ENCODE measurements at places on chromosomes 4 and X.

- no peak for DNase-seq
Observed at GRCh38 chrX:133053861-133054598, 42.9 kb downstream of the USP26 start.

GRCh38 chr4:7526929-7527535, 92.3 kb upstream of the PSAPL1 start:
- DNase-seq, result no peak

GRCh38 chr4:39770471-39770870, 72.5 kb downstream of the UBE2K start:
- no peak for DNase-seq

- no peak for DNase-seq
Observed at GRCh38 chrX:41802958-41803357, 79.0 kb downstream of the GPR82 start.

GRCh38 chr4:95050980-95051701, 293.4 kb downstream of the BMPR1B start:
- no peak for DNase-seq

DNA sequence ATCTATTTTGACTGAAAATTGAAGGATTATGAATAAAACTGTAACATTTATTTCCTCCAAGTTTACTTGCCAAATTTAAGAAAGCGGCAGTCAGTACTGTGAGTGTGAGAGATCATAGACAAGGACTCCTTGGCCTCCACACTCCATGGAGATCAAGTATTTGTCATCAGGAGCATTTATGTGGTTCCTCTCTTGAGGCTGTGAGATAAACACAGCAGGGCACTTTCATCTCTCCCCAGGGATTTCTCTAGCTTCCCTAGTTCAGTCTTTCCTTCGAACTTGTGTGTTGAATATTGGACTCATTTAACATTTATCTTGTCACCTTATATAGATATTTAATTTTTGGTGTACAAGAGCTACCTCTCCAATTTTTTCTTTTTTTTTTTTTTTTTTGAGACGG, 40.8 kb downstream of the PDE5A start:
- no peak for DNase-seq

GRCh38 chr4:110415478-110415877, 60.5 kb upstream of the ENPEP start:
- DNase-seq, result no peak

DNA sequence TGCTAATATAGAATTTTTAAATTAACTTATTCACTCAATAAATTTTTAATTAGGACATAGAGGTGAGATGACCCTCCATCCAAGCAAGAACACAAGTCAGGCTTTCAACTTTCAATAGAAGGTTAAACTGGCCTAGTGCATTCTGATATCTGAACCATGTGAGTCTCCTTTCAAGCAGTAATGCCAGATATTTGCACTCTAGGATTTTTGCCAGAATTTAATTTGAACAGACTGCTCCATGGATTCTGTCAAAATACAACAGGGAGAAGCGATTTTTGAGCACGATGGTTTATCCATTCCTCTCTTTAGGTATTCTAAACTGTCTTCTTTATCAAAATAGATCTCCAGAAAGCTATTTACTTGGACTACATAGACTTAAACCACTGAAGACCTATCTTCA, 72.0 kb upstream of the DCLK2 start:
- no peak for DNase-seq

GRCh38 chr4:149214301-149214700, 601.3 kb downstream of the IQCM start:
- DNase-seq, result no peak

GRCh38 chrX:69072486-69073006, 92.7 kb downstream of the PJA1 start:
- no peak for DNase-seq

GRCh38 chrX:21717802-21718201, 40.1 kb downstream of the SMPX start:
- no peak for DNase-seq

DNA sequence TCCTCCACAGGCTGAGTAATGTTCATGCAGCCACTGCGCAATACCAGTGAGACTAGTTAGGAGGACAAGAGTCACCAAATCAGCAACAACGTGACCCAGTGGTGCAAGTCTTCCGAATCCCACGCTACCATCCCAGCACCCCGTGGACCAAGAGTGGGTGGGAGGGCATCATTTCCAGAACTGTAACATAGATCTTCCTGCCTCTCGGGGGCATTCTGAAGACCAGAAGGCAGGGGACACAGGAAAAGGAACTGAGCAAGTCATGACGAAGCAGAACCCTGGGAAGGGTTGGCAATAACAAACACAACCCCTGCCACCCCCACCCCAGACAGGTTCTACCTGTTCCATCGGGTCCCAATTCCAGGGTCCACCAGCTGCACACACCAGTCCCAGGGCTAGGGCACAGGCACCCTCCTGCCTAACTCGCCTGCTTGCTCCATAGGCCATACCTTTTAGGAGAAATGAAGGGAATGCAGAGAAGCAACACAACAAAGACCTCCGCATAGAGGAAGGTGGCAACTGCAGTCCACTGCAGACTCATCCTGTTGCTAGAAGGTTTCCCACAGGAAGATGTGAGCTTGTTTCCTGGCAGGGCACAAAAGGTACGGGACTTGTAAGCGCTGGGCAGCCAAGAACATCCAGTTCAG, 1.4 kb downstream of the BCAP31 start:
- no peak for DNase-seq

DNA sequence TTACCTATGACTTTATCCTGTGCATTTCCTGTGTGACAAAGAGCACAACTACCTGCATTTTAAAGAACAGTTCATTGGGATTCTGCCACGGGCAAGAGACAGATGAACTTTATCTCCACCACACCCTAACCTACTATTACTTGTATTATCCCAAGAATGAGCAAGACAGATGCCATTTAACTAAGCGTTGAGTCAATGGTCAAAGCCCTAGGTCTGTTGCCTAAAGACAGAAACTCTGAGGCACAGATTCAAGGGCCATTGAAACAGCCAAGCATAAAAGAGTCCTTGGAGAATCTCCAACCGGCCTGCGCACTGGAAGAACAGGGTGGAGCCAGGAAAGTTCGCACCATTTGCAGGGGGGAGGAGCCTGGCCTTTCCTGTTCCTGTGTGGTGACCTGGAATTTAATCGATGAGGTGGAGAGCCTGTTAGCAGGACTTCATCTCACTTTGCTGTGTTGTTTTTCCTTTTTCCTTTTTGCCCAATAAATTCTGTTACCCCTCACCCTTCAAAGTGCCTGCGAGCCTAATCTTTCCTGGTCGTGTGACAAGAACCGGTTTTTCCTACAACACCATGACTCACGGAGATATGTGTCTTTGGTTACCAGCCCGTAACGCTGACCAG, 146.4 kb upstream of the DIAPH2 start:
- DNase-seq, result no peak

DNA sequence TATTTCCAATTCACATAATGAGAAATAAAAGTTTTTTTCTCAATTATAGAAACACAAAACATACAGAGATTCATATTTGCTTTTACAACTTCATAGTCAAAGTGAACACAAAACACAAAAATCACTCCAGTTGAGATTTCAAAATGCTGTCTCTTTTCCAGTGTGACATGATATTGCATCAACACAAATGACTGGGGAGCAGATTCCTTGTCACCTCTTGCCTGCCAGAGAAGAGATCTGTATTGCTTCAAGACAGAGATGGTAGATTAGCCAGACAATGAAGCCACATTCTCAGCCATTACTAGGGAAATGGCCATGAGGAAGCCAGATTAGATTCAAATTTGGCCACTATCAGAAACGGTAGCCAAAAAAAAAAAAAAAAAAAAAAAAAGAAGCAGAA, 2313.1 kb upstream of the AGA start:
- DNase-seq, result no peak

All from dorsolateral prefrontal cortex (tissue), 122 donors.